CD4-positive, CD25-positive, alpha-beta regulatory T cell (primary cell): ENCODE measurements at places on chromosomes 6 and 20. TPM values are rescaled to one million over a fixed set of nuclear protein-coding genes. Genes with fewer than 3 reads are reported as not detected.

The MROH8 gene
- total RNA-seq: 0.81 TPM

The FHL5 gene
- not detected for total RNA-seq

The CLDN20 gene
- not detected for total RNA-seq

The TMEM217 gene
- total RNA-seq: 1.4 TPM

The MUCL3 gene
- total RNA-seq: not detected

The ARHGAP40 gene
- not detected for total RNA-seq

The ACSS1 gene
- total RNA-seq: 38.7 TPM

The TSHZ2 gene
- total RNA-seq: 41.7 TPM

The RTEL1 gene
- total RNA-seq: 38.3 TPM

The HLA-DQB2 gene
- total RNA-seq: 5.4 TPM

The BNIP5 gene
- total RNA-seq: not detected

The ARFGEF3 gene
- total RNA-seq: not detected

The PPP1R3G gene
- 0.10 TPM for total RNA-seq

The HCRTR2 gene
- not detected for total RNA-seq

The ME1 gene
- total RNA-seq: not detected

The NDRG3 gene
- 26.7 TPM for total RNA-seq

The STK4 gene
- total RNA-seq: 375 TPM

- no peak for DNase-seq
Observed at GRCh38 chr6:52395969-52396368, 24.2 kb upstream of the EFHC1 start.

- DNase-seq: no peak
Observed at GRCh38 chr6:48080227-48081009, 30.6 kb downstream of the PTCHD4 start.

GRCh38 chr6:109429496-109429895 lies 10.9 kb downstream of the PPIL6 start:
- DNase-seq: no peak

GRCh38 chr6:125102891-125103290 lies 50.7 kb upstream of the TPD52L1 start:
- no peak for DNase-seq

GRCh38 chr20:7703551-7703961 lies 236.7 kb downstream of the HAO1 start:
- DNase-seq: no peak

- no peak for DNase-seq
Observed at GRCh38 chr6:168581236-168581635, 140.3 kb downstream of the SMOC2 start.

- no peak for DNase-seq
Observed at GRCh38 chr20:58715801-58716475, 23.3 kb downstream of the NPEPL1 start.

- DNase-seq: peak; percentile 23
Observed at GRCh38 chr20:45405571-45406259, 2.4 kb upstream of the DBNDD2 start.

GRCh38 chr6:46867411-46867810 lies 54.3 kb downstream of the ADGRF5 start:
- DNase-seq: no peak

DNA sequence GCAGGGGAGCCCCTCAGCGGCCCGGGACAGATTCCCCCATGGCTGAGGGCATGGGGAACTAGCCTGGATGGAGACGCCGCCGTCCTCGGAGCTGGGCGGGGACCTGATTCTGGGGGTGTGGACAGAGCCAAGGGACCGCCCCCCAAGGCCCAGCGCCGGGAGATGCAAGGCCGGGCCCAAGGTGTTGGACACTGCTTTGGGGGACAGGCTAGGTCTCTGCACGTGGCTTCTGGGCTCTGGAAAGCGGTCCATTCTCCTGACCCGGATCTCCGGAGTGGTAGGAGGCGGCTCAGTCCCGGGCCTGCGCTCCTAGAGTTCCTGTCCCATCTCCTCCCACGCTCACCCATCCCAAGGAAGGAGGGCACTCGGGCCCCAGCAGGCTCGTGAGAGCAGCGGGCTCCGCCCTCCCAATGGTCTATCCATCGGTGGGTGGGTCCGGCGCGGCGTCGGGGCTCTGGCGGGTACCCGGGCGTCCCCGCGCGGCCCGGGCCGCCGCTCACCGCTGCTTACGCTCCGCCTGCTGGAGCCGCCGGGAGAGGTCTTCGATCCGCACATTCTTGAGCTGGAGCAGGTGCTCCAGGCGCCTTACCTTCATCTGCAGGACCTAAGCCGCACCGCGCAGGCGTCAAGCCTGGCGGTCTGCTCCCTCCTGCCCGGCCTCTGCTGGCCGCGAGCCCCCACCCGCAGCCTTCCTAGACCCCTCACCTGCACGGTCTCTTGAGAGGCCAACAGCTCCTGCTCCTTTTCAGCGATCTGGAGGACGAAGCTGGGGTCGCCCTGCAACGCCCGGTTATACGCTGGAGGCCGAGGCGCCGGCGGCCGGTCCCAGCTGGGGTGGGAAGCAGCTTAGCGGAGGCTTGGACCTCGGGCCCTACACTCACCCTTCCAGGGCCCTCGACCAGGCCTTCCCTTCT lies 3.3 kb downstream of the SPEF1 start:
- DNase-seq: peak; percentile 38

- no peak for DNase-seq
Observed at GRCh38 chr6:70424291-70424690, 11.0 kb downstream of the FAM135A start.

GRCh38 chr6:137746264-137746663 lies 120.8 kb upstream of the TNFAIP3 start:
- no peak for DNase-seq

- DNase-seq: no peak
Observed at GRCh38 chr6:13368079-13368730, 39.9 kb upstream of the TBC1D7 start.

DNA sequence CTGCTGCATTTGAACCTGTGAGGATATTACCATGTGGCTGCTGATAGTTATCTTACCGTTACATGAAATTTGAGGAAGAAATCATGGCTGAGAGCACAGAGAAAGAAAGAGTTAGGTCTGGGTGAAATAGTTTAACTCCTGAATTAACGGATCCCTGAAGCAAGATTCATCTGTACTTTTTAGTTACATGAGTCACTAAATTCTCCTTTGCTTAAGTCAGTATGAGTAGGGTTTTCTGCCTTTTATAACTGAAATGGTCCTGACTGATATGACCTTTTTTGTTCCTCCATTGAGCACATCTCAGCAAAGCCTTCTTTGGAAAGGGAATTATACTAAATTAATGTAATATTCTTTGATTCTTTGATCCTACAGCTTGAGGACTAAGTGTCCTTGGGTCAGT lies 333.3 kb upstream of the ZFP64 start:
- DNase-seq: no peak

DNA sequence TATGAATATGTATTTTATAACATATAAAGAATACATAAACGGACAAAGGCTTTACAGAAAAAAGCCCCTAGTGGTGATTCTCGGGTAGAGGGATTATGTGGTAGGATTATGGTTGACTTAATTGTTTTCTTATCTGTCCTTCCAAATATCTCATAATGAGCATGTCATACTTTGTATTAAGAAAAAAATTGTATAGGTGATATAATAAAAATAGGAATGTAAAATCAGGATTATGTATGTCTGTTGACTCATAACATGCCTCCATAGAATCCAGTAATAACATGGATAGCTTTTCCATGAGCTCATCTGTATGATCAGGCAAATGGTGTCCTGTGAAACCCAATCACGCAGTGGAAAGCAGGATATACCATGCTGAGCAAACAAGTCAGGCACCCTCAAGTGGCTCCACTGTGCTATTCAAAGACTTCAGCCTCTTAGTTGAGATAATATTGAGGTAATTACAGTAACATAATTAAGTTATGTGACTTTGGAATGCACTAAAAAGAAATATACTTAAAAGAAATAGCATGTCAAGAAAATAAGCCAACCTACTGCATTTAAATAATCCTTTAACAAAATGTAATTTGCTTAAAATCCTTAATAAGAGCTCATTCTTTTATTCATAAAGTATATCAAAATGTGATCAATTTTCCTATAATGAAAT lies 39.6 kb upstream of the PRELID3B start:
- DNase-seq: peak; percentile 36

- no peak for DNase-seq
Observed at GRCh38 chr6:33616913-33617312, 4.2 kb upstream of the ITPR3 start.

DNA sequence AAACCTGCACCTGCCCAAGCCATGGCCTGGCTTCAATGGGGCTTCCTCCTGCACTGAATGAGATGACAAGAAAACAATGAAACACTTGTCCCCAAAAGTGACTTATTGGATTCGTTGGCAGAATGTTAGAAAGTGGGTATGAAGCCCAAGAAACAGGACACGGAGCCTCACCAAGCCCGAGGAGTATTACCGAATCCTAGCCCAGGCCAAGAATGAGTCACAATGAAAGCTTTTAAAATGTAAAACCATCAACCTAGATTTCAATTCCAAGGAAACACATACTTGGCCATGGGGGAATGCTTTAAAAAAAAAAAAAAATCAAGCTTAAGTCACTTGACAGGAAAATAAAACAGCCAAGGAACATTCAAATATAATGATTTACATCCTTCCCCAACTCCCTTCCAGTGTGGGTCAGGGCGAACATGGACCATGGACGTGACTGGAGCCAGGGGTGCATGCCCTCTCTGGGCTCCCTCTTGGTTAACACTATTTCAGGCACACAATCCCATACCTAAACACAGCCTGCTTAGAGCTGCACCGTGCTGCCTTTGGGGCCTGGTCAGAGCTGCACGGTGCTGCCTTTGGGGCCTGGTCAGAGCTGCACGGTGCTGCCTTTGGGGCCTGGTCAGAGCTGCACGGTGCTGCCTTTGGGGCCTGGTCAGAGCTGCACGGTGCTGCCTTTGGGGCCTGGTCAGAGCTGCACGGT lies 3.1 kb upstream of the STX16 start:
- DNase-seq: no peak

- no peak for DNase-seq
Observed at GRCh38 chr6:156438350-156438923, 338.7 kb upstream of the ARID1B start.

DNA sequence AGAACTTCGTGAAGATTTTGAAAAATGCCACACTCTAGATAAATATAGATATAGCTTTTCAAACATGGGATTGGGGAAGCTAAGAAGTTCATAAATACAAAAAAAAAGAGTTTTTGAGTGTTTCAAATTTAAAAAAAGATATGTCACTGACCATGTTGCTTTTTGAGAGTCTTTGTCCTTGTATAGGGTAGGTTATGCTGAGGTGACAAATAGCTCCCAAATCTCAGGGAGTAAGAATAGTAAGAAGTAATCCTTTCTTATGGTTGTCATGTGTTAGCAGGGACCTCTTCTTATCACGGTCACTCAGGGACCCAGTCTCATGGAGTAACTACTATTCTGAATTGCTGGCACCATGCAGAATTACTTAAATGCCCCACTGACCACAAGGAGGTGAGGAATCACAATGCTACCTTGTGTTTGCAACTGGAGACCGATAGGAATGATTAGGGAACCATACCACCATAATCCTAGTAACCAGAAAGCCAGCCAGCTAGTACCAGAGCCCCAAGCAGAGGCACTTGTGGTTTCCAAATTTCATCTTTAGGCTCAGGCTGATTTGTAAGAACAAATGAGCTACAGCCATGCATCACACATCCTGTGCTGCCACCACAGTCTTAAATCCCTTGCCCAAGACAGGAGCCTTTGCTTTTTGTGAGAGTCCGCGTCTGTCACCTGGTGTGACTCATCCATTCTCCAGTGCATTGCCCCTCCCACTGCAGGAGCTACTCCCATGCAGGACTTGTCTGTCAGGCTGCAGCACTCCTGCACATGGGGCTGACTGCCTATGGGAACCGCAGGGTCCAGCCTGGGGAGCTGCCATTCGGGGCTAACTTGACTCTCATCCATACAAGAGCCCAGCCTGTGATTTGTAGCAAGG lies 42.4 kb upstream of the ADGRF4 start:
- no peak for DNase-seq

GRCh38 chr6:56659721-56660380 lies 17.2 kb upstream of the DST start:
- DNase-seq: no peak

DNA sequence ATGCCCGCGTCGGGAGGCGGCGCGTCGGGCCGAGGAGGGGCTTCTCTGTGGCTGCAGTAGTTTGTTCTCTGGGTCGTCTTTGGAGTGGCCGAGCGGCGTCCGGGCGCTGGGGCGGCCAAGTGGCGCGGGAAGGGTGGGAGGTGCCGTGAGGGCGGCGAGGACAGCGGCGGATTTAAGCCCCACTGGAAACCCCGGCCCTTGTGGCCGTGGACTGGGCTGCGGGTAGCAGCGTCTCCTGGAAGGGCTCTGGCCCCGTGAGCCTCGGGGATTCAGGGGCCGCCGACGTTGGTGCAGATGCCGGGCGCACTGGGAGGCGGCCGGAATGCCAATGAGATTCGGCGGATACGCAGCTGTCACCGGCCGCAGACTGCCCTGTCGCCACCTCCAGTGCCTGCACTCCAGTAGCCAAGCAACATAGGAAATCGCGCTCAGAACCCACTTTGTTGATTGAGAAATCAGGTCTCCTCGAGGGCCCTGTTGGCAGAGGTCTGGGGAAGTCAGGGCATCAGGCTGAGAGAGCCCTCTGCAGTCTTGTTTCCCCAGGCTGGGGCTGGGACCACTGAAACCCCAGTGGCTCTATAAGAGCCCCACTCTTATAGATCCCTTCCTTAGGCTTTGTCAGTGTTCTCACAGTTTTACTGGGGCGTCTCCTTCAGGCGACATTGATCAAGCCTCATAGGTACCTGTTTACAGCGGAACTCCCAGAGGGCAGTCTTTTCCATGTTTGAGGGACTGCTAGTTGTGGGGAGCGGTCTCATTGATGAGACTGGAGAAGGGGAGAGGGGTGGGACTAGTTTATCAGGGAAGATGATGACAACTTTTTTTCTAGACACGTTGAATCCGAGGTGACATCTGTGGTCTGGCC lies 642 bp downstream of the GZF1 start:
- peak; percentile 37 for DNase-seq

GRCh38 chr20:10696650-10697049 lies 22.9 kb upstream of the JAG1 start:
- DNase-seq: no peak

DNA sequence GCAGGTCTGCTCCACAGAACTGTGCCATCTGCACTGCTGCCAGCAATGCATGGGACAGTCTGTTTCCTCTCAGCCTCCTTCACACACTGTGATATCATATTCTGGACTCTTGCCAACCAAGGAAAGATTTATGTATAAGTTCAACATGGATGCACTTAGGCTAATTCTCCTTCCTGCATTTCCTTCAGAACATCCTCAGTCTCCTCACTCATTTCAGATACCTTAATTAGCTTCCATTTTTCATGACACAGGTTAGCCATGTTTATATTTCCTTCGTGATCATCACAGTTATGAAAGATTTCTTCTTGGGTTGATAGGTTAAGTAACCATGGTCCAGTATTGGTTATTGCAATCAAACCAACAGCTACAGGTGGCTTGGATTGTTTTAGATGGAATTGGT lies 46.4 kb upstream of the DDR1 start:
- DNase-seq: no peak

GRCh38 chr20:23242556-23243180 lies 107.9 kb upstream of the NXT1 start:
- no peak for DNase-seq

DNA sequence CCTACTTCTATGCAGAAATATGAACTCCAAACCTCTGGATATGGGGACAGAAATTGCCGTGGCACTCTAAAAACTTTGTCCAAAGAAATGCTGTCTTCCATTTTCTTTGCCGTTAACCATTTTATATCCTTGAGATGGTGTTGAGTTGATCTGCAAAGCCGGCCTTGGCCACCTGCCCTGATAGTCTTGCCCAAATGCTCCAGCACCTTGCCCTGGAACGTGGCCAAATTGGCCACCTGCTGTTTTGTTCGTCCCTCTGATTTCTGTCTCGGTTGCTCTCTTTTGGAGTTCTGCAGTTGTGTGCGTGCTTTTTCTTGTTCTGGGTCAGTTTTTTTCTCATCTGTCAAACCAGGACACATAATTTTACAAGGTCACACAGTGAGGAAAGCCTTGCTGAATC lies 239.7 kb upstream of the GMDS start:
- DNase-seq: no peak
